ENCODE measurements at places on chromosomes 11 and 22.
A peak's percentile ranks its signal among the peaks of the same experiment; 100 is the strongest.

- DNase-seq, result no peak
These were observed 89.4 kb upstream of the IGLL5 start for GRCh38 chr22:22798232-22798616.

DNA sequence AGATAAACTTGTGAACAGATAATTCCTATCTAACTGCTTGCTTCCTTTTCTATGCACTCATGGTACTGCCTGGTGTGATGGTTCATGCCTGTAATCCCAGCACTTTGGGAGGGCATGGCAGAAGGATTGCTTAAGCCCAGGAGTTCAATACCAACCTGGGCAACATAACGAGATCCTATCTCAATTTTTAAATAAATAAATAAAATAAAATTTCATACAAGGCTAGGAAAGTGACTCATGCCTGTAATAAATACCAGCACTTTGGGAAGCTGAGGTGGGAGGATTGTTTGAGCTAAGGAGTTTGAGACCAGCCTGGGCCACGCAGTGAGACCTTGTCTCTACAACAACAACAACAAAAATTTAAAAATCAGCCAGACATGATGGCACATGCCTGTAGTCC, 166.6 kb downstream of the COMMD9 start:
- no peak for DNase-seq

- no peak for DNase-seq
These were observed 35.8 kb downstream of the TOM1 start for GRCh38 chr22:35335468-35335867.

DNA sequence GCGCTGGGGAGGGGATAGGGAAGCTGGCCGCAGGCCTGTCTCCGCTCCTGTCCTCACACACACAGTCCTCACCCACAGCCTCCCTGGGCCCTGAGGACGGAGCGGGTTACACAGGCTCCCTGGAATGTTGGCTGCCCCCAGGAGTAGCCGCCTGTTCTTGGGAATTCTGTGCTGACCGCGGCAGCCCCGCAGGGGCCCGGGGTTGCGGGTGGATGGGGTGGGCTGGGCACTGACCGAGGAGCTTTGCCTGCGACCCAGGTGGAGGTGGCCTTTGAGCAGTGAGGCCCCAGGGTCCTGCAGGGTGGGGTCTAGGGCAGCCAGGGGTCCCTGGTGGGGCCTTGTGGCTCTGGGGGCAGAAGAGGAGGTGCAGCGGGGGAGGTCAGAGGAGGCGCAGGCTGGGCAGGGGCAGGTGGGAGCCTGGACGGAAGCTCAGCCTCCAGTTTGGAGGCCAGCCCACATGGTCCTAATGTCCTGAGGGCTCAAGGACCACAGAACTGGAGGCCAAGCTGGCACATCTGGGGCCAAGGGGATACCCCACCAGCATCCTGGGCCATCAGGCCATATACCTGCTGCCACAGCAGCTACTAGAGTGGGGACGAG, 6.6 kb upstream of the MRGPRG start:
- DNase-seq, result no peak

DNA sequence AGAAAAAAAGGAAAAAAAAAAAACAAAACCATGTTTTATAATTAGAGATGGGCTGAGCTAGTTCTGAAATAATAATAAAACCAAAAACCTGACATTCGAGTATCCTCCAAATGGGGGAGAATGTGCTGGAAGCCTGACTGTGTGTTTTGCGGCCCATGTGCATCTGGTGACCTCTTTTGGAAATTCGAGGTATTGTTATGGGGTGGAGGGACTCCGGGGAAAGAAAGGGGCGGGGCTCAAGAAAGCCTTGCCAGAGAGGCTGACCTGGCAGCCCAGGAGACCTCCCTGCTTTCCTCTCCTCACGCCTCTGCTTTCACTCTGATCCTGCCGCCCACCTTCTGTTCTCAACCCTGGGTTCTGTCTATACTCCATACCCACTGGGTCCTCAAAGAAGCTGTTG, 72.9 kb downstream of the CTTN start:
- peak; percentile 88 for DNase-seq

GRCh38 chr11:114326776-114327175, 30.6 kb downstream of the NNMT start:
- no peak for DNase-seq

DNA sequence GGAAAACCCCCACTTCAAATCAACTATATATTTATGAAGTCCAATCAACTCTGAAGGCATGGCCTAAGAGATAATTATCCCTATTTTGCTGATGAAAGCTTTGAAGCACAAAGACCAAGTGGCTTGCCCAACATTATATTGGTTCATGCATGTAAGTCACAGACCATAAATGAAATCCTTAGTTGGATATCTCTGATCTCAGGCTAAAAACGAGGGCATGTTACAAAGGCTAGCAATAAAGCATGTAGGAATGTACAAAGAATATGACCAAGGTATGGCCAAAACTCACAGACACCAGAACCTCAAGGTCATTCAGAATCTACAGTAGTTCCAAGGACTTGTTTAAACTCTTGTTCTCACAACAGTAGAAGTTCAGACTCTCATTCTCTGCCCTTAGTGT, 100.2 kb upstream of the SESN3 start:
- no peak for DNase-seq

DNA sequence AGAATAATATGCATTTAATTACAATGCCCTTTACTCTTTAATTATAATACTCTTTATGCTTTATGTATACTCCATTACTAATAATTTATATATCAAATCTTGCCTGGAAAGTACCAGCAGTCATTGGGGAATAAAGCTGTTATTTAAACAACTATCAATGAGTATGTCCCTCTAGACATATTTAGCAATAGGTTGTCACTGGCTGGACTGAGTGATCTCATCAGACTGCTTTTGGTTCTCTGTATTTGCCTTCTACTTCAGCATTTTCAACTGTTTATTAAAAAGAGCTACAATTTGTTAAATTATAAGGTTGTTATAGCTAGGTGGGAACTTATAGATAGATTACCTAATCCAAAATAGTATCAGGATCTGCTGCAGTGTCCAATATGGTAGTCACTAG, 267.2 kb downstream of the DCDC1 start:
- no peak for DNase-seq

- DNase-seq, result no peak
These were observed 51.1 kb downstream of the EHF start for GRCh38 chr11:34671946-34672345.

DNA sequence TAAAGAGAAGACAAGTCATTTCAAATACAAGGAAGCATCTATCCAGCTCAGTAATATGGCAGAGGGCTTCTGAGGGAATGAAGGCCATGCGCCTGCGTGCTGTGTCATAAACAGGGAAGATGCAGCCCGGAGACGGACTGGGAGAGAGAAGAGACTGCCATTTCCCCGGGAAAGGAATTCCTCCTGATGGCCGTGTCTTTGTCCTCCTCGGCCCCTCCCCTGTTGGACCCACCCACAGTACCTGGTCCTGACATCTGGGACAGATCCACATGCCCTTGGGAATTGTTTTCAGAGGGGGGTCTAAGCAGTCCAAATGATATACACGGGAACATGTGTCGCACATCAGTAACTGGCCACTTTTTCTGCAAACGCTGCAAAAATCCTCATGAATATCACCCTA, 15.5 kb downstream of the LARGE2 start:
- DNase-seq, result no peak

All from hematopoietic multipotent progenitor cell treated with erythropoietin and hydrocortisone succinate and interleukin-3 and kit ligand, for 6 days (in vitro differentiated cells).